ENCODE measurements at places on chromosomes 16 and 17.

DNA sequence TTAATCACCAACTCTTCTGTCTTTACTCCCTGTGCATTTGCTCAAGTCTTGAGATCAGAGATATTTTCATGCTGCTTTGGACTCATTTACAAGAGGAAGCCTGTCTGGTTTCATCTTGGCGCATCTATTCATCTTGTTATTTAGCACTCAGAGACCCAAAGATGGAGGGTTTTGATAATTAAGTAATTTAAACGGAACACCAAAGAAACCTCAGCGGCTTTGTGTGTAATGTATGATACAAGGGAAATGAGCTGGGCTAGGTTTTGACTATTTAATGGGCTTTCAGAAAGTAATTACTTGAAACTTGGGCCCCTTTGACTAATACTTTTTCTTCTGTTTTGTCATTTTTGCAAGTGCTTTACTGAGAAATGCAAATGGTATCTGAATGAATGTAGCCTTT is 66.2 kb upstream of the CACNG3 start:
- no peak for DNase-seq

GRCh38 chr16:89031715-89032659 is 55.0 kb upstream of the CBFA2T3 start:
- peak; percentile 72 for DNase-seq

DNA sequence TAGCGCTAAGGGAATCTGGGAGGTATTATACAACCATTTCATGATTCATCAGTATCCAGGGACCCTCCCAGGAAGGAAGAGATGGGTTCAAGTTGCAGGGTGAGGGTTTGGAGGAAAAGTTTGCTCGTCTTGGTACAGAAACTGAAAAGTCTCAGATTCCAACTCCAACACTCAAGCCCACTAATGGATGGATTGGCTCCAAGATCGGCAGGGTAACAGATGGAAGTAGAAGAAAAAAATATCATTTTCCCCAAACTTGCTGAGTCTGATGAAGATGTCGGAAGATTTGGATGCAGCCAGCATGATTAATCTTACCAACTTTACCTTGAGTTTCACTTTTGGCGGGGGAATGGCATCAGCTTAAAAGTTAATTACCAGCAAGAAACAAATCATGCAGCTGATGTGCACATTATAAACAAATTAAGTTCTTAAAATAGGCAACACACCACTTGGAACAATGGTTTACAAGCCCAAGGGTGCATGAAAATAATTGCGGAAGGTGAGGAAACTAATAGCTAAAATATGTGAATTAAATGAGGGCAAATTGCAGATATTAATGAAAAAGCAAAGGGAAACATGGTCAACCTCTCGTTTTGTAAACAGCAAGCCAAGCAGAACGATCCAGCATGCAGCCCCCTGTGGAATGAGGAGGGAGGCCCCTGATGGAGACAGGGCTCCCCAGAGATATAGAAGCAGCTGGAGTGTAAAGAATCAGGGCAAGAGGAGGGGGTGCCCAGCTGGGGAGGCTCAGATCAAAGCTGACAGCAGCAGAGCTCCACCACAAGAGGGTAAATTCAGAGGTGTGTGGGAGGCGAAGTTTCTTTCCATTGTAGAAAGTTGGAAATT is 44.1 kb upstream of the GRIN2A start:
- DNase-seq = no peak

DNA sequence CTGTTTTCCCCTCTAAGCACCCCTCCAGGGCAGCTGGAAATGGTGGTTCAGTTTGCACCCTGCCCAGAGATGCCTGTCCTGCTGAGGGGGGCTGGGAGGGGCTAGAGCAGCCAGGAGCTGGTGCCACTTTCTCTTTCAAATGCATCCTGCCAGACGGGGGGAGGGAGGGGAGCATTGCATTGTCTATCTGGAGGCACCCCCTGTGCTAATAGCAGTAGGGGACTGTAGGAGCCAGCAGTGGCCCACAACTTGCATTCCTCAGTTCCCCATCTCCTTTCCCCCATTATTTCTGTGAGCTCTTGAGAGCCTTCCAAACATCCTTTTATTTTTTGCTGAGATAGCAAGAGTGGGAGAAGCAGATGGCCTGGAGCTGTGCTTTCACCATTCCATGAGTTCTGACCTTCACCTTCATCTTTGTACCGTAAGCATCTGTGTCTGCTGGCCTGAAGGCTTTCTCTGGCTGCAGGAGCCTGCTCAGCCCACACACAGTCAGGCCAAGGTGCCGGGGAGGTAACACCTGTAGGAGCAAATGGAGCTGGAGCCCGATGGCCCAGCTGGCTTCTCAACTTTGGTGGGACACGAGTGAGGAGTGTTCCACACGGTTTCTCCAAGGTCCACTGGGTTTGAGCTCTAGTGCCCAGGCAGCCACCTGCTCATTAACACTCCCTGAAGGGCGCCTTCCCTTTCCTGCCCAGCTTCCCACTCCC is 5.2 kb downstream of the WFDC1 start:
- DNase-seq = no peak

GRCh38 chr17:64630309-64631223 is 31.5 kb downstream of the SMURF2 start:
- no peak for DNase-seq

GRCh38 chr16:56815721-56816120 is 49.3 kb upstream of the SLC12A3 start:
- no peak for DNase-seq

DNA sequence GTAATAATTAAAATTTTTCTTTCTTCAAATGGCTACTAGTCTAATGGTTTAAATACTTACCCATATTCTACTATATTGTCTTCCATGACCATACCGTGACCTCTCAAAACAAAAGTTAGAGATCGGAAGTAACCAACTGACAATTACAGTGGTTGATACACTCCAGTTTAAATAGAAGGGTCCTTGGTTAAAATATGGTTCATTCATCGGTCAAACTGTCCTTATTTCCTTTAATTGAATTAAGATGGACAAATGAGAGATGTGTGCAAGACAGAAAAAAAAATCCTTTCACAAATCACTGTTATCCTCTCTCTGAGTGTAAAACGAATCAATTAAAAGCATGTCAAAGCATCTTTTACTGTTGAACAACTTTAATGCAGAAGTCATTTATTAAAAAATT is 214.3 kb upstream of the TBX2 start:
- DNase-seq = no peak

- no peak for DNase-seq
Measured at GRCh38 chr16:15517743-15518377, 83.5 kb downstream of the BMERB1 start.
